ENCODE measurements at places on chromosomes 16 and 17. TPM values are rescaled to one million over a fixed set of nuclear protein-coding genes. Genes with fewer than 3 reads are reported as not detected.

Gene ENO3
- 7.8 TPM for total RNA-seq

Gene CTRB1
- total RNA-seq, result not detected

Gene CCDC154
- total RNA-seq, result 0.17 TPM

- no peak for DNase-seq
Observed at GRCh38 chr16:54288835-54289241, 2.3 kb upstream of the IRX3 start.

- no peak for DNase-seq
Observed at GRCh38 chr17:33118391-33119075, 126.9 kb downstream of the SPACA3 start.
